ENCODE measurements at places on chromosomes 4 and X.

GRCh38 chr4:186807808-186808629, 84.4 kb upstream of the FAT1 start:
- no peak for DNase-seq

- no peak for DNase-seq
Observed at GRCh38 chrX:89034679-89035078, 287.7 kb downstream of the CPXCR1 start.

GRCh38 chr4:2893772-2894171, 50.1 kb downstream of the ADD1 start:
- no peak for DNase-seq

DNA sequence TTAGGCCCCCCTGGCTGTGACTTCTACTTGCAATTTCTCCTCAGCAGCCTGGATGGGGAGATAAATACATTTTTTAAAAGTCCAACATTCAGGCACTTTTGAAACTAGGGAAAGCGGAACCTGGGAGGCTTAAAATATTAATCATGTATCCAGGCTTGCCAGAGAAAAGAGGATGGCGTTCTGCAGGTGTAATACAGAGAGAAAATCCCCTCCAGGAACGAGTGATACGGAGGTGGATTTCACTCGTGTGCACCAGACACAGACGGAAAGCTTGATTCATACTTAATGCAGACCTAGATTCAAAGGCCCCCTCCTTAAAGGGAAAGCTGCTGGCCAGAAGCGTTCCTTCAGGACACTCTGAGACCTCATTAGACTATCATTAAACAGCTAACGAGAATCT, 354.0 kb upstream of the BOD1L1 start:
- DNase-seq, result no peak

DNA sequence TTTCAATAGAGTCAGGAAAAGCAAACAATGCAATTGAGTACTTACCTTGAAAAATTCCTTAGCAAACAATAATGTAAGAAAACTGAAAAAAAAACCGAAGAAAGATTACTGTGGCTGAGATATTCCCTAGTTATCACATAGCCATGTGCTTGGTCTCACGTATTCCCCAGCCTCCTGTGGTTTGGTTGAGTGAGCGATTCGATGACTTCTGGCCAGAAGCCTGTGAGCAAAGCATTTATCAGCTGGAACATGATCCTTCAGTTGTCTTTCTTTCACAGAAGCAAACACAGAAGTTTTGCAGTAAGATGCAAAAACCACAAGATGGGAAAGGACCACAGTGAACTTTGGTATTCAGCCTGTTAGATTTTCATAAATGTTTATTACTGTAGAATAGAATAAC, 1754.3 kb upstream of the AGA start:
- no peak for DNase-seq

- no peak for DNase-seq
Observed at GRCh38 chr4:150782311-150782710, 200.4 kb downstream of the MAB21L2 start.

GRCh38 chrX:131675596-131676194, 131.8 kb downstream of the OR13H1 start:
- DNase-seq, result no peak

DNA sequence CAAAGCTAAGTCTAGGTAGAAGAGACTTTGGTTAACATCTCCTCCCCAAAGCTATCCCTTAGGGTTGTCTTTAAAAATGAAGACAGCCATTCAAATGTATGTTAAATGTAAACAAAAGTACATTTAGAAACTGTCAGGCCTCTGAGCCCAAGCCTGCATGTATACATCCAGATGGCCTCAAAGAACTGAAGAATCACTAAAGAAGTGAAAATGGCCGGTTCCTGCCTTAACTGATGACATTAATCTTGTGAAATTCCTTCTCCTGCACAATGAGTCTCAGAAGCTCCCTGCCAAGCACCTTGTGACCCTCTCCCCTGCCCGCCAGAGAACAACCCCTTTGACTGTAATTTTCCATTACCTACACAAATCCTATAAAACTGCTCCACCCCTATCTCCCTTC, 377.9 kb downstream of the FAM133A start:
- no peak for DNase-seq

GRCh38 chr4:8754634-8755589, 116.7 kb downstream of the HMX1 start:
- DNase-seq, result peak; percentile 13

DNA sequence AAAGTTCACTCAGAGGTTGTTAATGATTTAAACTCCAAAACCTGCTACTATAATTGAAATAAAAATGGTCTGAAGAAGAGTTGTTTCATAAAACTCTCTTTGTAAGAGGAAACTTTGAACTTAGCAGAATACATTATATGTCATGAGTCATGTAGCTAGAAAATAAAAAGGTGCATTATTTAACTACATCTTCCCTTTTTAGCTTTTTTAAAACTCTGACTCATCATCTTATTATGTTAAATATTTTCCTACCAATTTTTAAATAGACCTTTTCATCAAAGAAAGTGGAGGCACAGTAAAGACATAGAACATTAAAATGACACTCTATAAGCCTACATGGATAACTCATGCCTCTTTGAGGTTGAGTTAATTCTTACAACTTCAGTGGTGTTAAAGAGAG, 1.2 kb upstream of the ZNF827 start:
- no peak for DNase-seq

DNA sequence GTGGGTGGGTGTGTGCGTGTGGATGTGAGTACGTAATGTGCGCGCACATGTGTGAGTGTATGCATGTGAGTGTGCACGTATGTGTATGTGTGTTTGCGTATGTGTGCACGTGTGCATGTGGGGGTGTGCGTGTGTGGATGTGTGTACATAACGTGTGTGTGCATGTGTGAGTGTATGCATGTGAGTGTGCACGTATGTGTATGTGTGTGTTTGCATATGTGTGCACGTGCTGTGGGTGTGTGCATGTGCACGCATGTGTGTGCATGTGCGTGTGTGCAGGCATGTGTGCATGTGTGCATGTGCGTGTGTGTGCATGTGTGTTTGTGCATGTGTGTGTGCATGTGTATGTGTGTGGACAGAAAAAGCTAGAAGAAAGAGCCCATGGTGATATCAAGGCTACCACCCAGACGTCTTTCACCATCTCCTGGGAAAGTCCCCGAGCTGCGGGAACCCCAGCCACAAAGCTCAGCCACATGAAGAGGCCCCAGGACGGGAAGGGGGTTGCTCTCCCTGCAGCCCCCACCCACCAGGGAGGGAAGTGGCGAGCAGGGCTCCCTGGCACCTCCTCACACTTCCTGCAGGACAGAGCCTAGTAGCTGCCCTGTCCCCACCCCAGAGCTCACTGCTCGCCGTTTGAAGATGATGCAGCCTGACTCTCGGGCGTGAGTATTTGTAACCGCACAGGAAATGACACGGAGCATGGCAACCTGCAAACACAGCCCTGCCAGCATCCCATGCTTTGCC, 108.3 kb downstream of the DCTD start:
- DNase-seq, result peak; percentile 87

DNA sequence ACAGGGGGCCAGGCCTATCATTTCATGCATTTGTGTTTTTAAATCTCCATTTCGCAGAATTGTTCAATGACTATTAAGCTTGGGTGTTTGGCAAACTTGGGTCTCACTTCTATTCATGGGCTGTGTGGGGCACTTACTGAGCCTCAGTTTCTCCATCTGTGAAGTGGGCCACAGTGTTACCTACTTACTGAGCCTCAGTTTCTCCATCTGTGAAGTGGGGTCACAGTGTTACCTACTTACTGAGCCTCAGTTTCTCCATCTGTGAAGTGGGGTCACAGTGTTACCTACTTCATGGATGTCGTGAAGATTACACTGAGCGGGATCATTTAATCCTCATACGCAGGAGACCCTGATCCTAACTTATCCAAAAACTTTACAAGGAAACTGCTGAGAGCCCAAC, 115.1 kb upstream of the STX18 start:
- DNase-seq, result no peak

DNA sequence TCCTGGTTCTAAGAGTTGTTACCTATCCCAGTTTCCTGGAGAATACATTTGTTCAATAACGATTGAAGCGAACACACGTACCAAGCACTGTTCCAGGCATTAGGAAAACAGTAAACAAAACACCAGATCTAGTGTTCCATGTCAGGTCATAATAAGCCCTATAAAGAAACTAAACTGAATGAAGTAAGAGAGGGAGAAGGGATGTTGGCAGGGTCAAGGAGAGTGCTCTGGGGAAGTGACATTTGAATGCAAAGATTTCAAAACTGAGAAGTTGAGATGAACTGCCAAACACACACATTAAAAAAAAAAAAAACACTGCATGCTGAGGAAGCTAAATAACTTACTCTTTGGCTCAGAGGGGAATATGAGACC, 14.4 kb upstream of the ENAM start:
- no peak for DNase-seq

DNA sequence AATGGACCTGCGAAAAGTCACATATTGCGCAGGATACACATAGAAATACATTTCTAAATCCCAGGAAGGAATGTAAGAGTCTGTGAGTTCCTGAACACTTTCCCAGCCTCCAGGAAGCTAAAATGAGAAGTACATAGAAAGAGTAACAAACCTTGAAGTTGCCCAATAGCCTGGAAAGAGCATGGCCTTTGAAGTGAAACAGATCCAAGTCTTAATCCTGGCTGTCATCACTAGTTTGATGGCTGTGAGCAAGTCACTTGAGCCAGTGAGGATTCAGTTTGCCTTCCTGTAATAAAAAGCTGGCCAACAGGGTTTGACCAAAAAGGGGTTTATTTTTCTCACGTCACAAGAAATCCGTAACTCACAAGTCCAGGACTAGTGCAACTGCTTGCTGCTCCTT, 69.8 kb downstream of the ARHGEF38 start:
- DNase-seq, result peak; percentile 3
